Natural killer cell (primary cell): ENCODE measurements at places on chromosomes 11 and 22. TPM values are rescaled to one million over a fixed set of nuclear protein-coding genes. Genes with fewer than 3 reads are reported as not detected.

ACAT1 gene
- 10.9 TPM for total RNA-seq

PIWIL4 gene
- total RNA-seq = 2.0 TPM

UBQLNL gene
- total RNA-seq = 1.3 TPM

MRPL21 gene
- 40.3 TPM for total RNA-seq

CPSF7 gene
- 120 TPM for total RNA-seq

UBQLN3 gene
- not detected for total RNA-seq

DNA sequence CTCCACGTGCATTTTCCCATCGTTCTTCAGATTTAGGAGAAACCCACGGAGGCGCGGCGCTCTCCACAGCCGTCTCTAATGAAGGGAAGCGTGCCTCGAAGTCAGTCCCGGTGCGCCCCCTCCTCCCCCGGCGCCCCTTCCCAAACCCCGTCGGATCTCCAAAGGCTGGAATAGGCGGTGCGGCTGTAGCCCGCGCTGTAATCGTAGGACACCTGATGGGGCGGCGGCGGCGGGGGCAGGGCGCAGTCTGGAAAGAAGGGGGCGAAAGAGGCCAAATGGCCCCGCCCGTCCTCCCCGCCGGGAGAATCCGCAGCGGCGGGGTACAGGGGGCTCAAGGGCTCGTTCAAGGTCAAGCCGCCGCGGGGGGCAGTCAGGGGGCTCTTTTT, 1.3 kb downstream of the FAM181B start:
- no peak for DNase-seq
- peaks cover 13% of the 10 kb centered on the region for H3K27me3 ChIP-seq
- no peaks in the 10 kb centered on the region for H3K4me1 ChIP-seq
- H3K36me3 ChIP-seq = no peaks in the 10 kb centered on the region
- H3K27ac ChIP-seq = no peak overlapping the region

GRCh38 chr22:37462983-37463382, 23.2 kb downstream of the MFNG start:
- H3K4me3 ChIP-seq = no peak overlapping the region
- DNase-seq = peak; percentile 36
- H3K4me1 ChIP-seq = no peaks in the 10 kb centered on the region
- H3K27me3 ChIP-seq = no peaks in the 10 kb centered on the region
- peaks cover 15% of the 10 kb centered on the region for H3K36me3 ChIP-seq

- DNase-seq = no peak
- H3K27ac ChIP-seq = no peak overlapping the region
- peaks cover 3% of the 10 kb centered on the region for H3K27me3 ChIP-seq
- H3K36me3 ChIP-seq = no peaks in the 10 kb centered on the region
- no peaks in the 10 kb centered on the region for H3K4me1 ChIP-seq
- no peak overlapping the region for H3K4me3 ChIP-seq
Measured at GRCh38 chr22:36900880-36901279, 12.5 kb upstream of the CSF2RB start.

DNA sequence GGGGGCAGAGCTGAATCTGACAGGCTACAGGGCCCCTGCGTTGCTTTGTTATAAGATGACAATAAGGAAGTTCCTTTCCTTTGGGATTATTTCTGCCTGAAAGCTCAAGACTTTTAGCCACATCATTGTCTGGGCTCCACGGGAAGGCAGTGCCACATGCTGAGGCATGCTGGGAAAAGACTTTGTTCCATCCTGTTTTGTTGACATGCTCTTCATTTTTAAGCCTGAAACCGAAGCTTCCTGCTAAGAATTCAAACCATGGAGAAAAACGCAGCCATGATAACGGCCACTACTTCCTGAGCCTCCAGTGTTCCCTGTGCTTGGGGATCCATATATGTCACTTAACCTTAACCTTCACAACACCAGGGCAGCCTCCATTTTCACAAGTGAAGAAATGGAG, 5.5 kb upstream of the TCF20 start:
- no peak for DNase-seq
- peaks cover 3% of the 10 kb centered on the region for H3K4me1 ChIP-seq
- H3K27ac ChIP-seq = no peak overlapping the region
- H3K27me3 ChIP-seq = peaks cover 2% of the 10 kb centered on the region
- no peaks in the 10 kb centered on the region for H3K36me3 ChIP-seq
- H3K4me3 ChIP-seq = no peak overlapping the region

DNA sequence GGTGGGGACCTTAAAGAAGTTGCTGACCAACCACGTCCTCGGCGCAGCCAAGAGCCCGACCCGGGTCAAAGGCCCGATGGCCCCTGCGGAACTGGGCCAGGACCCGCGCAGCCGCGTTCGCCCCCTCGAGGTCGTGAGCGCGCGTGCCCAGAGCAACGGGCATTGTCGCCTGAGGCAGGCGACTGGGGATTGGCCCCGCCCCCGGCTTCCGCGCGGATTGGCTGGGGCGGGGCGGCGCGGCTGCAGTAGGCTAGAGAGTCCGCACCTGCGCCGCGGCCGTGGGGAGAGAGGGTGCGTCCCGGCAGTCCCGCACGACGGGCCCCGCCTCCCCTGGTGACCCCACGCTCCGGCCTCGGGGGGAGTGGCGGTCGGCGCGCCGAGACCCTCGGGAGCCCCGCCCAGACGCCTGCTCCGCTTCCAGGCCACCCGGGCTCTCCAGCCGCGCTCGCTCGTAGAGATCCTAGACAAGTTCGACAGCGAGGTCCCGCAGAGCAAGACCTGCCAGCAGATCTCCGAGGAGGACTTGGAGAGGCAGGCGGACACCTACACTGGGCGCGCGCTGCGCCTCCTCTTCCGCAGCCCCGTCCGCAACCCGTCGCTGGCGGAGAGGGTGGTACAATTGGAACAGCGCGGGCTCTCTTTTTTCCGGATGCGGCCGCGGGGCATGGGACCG, 8.3 kb upstream of the PPIL2 start:
- no peaks in the 10 kb centered on the region for H3K36me3 ChIP-seq
- H3K27ac ChIP-seq = peak overlapping the region; percentile 28
- no peaks in the 10 kb centered on the region for H3K27me3 ChIP-seq
- peak; percentile 75 for DNase-seq

- H3K4me1 ChIP-seq = no peaks in the 10 kb centered on the region
- H3K36me3 ChIP-seq = no peaks in the 10 kb centered on the region
- DNase-seq = no peak
- H3K27me3 ChIP-seq = no peaks in the 10 kb centered on the region
- no peak overlapping the region for H3K4me3 ChIP-seq
Measured at GRCh38 chr11:23919455-23919854, 577.4 kb upstream of the LUZP2 start.

GRCh38 chr11:102933627-102934026, 21.9 kb downstream of the MMP13 start:
- no peak overlapping the region for H3K27ac ChIP-seq
- H3K27me3 ChIP-seq = no peaks in the 10 kb centered on the region
- H3K4me3 ChIP-seq = no peak overlapping the region
- H3K4me1 ChIP-seq = no peaks in the 10 kb centered on the region
- no peak for DNase-seq
- H3K36me3 ChIP-seq = no peaks in the 10 kb centered on the region

DNA sequence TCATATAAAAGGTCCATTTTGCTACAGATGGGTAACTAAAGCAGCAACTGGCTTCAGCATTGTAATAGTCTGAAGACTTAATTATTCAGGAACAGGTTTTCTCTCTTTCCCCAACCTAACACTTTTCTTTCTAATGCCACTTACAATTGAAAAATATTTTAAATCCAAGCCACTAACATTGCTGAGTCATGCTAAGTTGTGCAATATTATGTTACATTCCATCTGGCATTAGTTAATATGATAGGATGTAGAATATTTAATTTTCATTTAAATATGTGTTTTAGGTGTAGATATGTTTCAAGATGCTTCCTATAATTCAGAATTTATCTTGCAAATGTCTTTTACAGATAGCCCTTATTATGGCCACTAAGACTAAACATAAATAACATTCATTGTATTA, 98.6 kb downstream of the KIF18A start:
- no peak for DNase-seq
- H3K36me3 ChIP-seq = no peaks in the 10 kb centered on the region
- H3K4me1 ChIP-seq = no peaks in the 10 kb centered on the region
- H3K27me3 ChIP-seq = no peaks in the 10 kb centered on the region
- H3K27ac ChIP-seq = no peak overlapping the region

DNA sequence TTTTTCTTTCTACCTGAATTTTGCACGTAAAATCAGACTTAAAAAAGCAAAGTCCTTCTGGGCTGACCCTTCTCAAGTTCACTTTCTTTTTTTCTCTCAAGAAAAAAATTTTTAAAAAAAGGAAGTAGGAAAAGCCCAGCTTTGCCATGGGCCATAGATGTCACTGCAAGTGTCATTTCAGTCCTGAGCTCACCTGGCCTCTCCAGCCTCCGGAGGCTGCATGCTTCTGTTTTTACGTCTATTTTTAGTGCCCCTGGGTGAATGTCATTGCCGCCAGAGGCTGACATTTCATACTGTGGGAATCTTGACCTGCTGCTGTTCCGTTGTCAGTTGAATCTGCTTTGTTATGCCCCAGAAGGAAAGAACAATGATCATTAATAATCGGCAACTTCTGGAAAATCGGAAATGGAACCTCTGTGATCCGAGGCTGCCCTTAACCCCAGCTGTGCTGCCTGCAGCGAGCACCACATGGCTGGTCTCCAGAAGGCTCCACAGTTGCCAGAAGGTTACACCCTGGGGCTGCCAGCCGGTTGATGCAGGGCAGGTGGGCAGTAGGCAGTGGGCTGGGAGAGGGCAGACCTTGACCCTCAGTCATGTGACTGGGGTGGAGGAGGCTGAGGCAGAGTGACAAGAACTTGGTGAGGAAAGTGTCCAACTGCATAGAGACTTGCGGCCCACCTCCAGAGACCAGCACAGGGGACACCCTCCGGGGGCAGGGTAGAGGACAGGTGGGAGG, 16.7 kb upstream of the MYEOV start:
- H3K4me3 ChIP-seq = no peak overlapping the region
- H3K27ac ChIP-seq = no peak overlapping the region
- no peaks in the 10 kb centered on the region for H3K4me1 ChIP-seq
- H3K27me3 ChIP-seq = no peaks in the 10 kb centered on the region
- H3K36me3 ChIP-seq = no peaks in the 10 kb centered on the region
- no peak for DNase-seq

DNA sequence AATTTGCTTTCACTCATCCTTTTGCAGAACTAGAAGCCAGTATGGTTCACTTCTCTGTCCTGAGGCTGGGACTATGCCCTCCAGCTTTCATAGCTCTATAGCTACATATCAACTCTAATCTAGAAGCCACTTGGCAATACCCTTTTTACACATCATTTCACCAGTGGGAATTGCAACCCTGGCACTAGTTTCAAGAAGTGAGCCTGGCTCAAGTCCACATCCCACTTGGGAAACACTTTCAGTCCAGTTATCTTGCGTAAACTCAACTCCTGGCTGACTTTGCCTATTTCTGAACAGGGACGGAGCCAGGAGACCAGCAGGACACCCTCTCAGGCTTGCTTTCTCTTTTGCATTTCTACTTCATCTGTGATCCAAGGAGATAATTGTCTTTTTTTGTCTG, 19.9 kb upstream of the FAT3 start:
- no peak overlapping the region for H3K27ac ChIP-seq

GRCh38 chr11:128323381-128323780, 264.0 kb downstream of the ETS1 start:
- no peaks in the 10 kb centered on the region for H3K27me3 ChIP-seq
- DNase-seq = no peak
- no peaks in the 10 kb centered on the region for H3K36me3 ChIP-seq
- H3K4me3 ChIP-seq = no peak overlapping the region
- H3K27ac ChIP-seq = peak overlapping the region; percentile 83

DNA sequence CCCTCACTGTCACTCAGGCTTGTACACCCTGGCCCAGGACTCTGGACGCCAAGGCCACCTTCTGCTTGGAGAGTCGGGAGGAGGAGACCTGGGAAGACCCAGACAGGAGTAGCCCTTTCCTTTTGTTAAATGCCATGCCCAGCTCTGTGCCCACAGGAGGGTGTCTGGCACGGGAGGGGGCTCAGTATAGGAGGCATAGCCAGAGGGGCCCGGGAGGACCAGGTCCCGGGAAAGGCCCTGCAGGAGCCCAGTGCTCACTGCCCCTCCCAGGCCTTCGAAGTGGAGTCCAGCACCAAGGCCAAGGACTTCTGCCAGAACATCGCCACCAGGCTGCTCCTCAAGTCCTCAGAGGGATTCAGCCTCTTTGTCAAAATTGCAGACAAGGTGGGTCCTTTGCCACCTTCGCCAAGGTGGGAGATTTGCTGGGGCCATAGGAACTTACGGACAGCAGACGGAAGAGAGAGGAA, 79.0 kb downstream of the MYO7A start:
- DNase-seq = no peak
- no peaks in the 10 kb centered on the region for H3K4me1 ChIP-seq
- no peak overlapping the region for H3K4me3 ChIP-seq
- H3K36me3 ChIP-seq = no peaks in the 10 kb centered on the region
- H3K27me3 ChIP-seq = no peaks in the 10 kb centered on the region

DNA sequence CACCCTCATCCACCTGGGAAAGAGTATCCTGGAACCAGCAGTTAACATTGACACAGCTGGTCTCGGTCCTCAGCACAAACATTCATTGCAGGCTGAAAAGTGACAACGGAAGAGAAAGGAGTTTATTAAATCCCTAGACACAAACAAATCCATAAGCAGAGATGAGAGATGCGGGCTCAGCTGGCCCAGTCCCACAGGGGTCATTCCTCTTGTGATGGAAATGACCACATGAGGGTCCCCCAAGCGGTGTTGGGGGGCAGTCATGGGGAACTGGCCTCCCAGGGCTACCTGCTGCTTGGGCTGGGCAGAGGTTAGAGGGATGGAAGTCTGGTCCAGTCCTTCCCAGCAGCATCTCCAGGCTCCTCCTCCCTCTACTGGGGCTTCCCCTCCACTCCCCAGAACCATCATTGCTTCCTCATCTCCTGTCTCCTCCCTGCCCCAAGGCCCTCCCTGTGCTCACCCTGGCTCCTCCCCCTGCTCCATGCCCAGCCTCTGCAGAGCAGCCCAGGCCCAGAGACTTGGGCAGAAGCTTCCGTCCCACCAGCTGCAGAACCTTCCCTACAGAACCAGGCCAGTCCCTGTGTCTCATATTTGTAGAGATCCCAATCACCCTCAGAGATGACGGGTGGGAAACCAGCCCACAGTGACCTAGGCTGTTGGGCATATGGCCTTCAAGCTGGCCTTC, 5.4 kb upstream of the IGLL5 start:
- peaks cover 37% of the 10 kb centered on the region for H3K4me1 ChIP-seq
- H3K27me3 ChIP-seq = no peaks in the 10 kb centered on the region
- no peaks in the 10 kb centered on the region for H3K36me3 ChIP-seq
- no peak for DNase-seq
- no peak overlapping the region for H3K27ac ChIP-seq
- H3K4me3 ChIP-seq = no peak overlapping the region

GRCh38 chr11:15947681-15948648, 408.4 kb downstream of the SOX6 start:
- H3K4me1 ChIP-seq = no peaks in the 10 kb centered on the region
- H3K36me3 ChIP-seq = no peaks in the 10 kb centered on the region
- no peak overlapping the region for H3K4me3 ChIP-seq
- H3K27ac ChIP-seq = no peak overlapping the region
- no peaks in the 10 kb centered on the region for H3K27me3 ChIP-seq
